ENCODE measurements at places on chromosomes 11 and 22.

GRCh38 chr11:73466643-73467042 lies 90.4 kb downstream of the RELT start:
- DNase-seq: no peak

DNA sequence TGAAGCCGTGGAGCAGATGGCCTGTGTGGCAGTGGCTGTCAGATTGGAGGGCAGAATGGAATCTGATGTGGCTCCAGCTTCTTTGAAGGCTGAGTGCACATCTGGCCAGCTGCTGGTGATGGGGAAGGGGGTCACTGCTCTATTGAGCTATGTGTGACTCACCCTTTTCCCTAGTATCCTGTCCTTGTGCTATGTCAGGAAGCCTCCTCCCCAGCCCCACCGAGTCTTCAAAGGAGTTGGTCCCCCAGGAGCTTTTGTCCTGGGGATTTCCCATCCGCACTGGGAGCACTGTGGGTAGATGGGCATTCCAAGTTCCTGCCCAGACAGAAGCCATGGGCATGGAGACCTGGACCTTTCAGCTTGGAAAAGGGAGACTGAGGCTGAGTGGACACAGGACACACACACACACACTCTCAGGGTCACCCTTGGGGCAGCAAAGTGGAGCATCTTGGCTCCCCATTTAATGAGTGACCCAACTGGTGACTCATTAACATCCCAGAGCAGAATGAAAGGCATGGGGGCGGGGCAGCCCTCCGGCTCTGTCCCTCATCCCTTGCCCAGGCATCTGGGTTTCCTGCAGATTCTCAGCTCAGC lies 3.3 kb downstream of the SERPINH1 start:
- no peak for DNase-seq

DNA sequence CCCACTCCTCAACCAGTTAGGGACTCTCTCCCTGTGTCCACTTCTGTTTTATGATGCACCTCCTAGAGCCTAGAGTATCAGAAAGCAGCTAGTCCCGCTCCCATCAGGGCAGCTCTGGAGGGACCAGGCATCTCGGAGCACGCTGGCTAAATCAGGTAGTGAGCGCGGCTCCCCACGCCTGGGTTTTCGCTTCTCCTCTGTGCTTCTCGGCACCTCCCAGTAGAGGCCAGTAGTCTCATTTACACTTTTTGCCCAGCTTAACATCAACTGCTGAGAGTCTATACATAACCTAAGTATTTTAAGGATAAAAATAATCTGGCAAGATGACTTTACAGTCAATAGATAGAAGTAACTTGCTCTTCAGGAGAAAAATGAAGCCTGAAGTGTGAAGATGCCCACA lies 473.8 kb downstream of the OPCML start:
- no peak for DNase-seq

GRCh38 chr11:11444027-11444803 lies 91.2 kb upstream of the CSNK2A3 start:
- no peak for DNase-seq

GRCh38 chr11:122754553-122755322 lies 83.6 kb upstream of the CRTAM start:
- no peak for DNase-seq

DNA sequence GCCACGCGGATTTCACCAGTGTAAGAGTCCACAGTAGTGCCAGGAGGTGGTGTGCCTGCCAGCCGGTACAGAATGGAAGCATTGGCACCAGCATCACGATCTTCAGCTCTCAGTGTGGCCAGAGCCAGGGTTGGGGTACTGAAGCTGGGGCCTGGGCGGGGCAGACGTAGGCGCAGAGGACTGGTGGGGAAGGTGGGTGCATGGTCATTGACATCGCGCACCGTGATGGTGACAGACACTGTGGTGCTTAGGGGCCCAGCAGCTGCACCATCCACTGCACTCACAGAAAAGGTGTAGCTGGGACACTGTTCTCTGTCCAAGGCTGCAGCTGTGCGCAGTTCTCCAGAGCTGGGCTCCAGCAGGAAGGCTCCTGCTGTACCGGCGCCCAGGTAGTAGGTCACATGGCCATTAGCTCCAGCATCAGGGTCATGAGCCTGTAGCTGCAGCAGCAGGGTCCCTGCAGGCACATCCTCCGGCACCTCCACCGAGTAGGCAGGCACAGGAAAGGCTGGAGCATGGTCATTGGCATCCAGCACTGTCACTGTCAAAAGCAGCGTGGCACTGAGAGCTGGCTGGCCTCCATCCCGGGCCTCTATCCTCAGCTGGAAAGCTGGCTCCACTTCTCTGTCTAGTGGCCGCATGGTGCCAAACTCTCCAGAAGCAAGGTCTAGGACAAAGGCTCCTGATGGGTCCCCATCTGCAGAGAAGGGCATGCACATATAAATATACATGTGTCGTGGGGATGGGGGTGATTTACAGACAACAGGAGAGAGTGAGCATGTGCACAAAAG lies 7.9 kb upstream of the TPP1 start:
- DNase-seq: no peak

DNA sequence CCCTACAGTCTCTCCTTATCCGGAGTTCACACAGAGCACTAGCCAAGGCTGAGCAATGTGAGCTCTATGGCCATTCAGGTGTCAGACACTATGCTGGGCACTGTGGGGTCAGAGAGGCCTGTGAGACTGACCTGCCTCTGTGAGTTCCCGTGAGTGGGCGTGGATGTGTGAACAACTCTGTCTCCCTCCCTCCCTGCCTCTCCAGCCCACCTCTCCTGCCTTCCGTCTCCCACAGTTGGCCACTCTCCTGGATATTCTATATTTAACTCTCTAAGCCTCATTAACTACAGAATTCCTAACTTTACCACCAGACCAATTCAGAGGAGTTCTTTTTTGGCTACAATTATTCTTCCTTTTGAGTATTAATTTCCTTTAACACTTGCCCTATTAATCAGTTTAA lies 191.6 kb upstream of the NCAM1 start:
- DNase-seq: no peak

Measured in stimulated activated CD8-positive, alpha-beta memory T cell treated with anti-CD3 and anti-CD28 coated beads, Interleukin-15, amount 100 ng/mL, for 48 hours (primary cell).